ENCODE measurements at places on chromosomes 7 and 10.

GRCh38 chr10:104337985-104338735 lies at the start of gene ITPRIP:
ITPRIP (minus strand) TSS chr10:104338465; CDS start chr10:104316051, 22,414 bp downstream.
- peak; percentile 90 for DNase-seq

DNA sequence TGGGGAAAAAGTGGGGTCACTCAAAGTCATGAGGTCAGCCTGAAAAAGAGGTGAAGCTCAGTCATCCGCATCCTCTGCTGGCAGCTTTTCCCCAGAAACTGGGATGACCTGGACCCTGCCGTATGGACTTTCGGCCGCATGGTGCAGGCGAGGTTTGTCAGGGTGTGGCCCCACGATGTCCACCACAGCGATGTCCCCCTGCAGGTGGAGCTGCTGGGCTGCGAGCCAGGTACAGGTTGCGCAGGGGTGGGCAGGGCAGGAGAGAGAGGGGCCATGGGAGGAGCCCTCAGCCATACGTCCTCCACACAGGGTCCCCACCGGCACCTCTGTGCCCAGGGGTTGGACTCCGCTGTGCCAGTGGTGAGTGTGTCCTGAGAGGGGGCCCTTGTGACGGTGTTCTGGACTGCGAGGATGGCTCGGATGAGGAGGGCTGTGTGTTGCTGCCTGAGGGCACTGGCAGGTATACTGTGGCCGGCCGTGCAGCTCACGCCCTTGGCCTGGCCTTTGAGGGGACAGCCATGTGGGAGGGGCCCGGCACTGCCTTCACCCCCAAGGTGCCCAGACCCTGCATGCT lies 23.0 kb upstream of the ZNF467 start:
- DNase-seq: no peak

- DNase-seq: no peak
Measured at GRCh38 chr7:30790356-30790755, 19.1 kb downstream of the MINDY4 start.

- DNase-seq: no peak
Measured at GRCh38 chr7:51219261-51219988, 97.2 kb downstream of the COBL start.

DNA sequence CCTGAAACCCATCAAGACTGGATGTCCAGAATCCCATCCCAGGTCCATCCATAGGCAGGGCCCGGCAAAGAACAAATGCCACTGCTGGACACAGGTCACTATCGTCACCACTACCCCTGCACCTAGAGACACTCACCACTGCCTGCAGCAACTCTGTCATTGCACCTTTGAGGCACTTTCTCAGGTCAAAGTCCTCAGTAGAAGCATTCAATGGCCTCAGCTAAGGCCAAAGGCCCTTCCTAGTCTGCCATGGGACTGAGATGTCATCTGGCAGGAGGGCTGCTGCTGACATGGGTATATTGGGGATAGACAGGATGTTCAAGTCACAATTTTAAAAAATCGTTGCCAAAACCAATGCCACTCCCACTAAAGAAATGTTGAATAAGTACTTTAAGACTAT lies 58.7 kb downstream of the GPAM start:
- no peak for DNase-seq

- no peak for DNase-seq
Measured at GRCh38 chr10:14952851-14953423, 959 bp downstream of the DCLRE1C start.

GRCh38 chr7:100681491-100682227 lies 8.1 kb downstream of the GNB2 start:
- no peak for DNase-seq

DNA sequence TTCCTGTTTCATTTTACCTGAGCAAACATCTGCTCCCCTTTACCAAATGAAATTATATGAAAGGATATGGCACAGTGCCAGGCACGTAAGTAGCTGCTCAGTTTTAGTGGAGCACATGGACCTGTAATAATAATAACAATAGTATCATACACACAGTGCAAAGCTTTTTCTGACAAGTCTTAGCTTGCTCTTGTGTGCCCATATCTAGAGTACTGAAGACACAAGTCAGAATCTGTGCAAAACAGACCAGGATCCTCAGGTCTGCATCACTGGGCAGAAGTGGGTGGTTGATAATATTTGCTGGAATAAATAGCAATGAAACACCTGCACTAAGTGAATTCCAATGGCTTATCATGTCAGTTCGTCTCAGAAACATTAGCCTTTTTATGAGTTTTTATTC lies 85.5 kb upstream of the DKK1 start:
- no peak for DNase-seq

DNA sequence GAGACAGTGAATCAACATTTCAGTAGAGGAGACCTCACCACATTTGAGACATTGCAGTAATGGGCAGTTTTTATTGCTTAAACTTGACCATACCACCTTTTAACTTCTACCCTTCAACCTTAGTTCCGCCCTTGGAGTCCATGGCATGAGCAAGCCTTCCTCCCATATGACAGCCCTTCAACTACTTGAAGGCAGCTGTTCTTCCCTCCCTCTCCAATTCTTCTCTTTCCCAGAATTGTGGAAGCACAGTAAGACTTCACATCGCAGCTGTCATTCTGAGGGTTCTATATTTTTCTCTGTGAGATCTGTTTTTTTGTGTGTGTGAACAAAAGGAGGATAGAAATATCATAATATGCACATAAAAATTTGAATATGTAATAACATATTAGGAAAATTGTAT lies 2.2 kb upstream of the TSPAN12 start:
- no peak for DNase-seq

Data from mesenchymal stem cell (in vitro differentiated cells and primary cell).